ENCODE measurements at places on chromosomes 1 and 21.
A peak's percentile ranks its signal among the peaks of the same experiment; 100 is the strongest.

- DNase-seq, result no peak
Measured at GRCh38 chr1:182556279-182556678, 32.8 kb downstream of the RNASEL start.

- no peak for DNase-seq
Measured at GRCh38 chr1:178341261-178341956, 155.4 kb downstream of the CLEC20A start.

DNA sequence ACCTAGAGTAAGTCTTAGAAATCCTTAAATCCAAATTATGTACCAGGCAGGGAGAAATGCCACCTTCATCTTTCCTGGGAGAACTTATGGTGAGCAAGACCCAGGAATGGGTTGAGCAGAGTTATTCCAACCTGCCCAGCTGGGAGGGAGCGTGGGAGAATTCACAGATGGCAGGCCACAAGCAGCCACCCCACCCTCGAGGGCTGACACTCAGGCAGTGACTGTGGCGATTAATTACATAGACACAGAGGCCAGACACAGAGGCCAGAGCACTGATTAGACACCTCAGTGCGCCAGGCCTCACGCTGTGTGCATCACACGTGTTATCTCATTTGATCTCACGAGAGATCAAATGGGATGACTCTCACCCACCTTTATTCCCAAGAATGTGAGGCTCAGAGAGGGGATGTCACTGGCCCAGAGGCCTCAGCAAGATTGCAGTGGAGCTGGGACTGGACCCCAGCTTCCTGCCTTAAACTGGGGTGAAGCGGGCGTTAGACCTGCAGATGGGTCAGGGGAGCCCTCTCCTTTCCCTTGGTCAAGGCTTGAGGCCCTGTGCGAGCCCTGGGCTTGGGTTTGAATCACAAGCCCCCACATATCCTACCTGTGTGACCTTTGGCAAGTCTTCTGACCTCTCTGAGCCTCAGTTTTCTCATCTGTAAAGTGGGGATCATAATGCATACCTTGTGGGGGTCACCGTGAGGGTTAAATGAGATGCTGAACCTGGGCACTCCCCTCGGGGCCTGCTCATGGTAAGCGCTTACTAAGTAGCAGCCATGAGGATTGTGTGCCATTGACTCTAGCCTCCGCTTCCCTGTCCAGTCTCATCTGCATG is 28.8 kb upstream of the PADI4 start:
- DNase-seq, result no peak

- no peak for DNase-seq
Measured at GRCh38 chr21:31524140-31524539, 135.4 kb upstream of the SOD1 start.

DNA sequence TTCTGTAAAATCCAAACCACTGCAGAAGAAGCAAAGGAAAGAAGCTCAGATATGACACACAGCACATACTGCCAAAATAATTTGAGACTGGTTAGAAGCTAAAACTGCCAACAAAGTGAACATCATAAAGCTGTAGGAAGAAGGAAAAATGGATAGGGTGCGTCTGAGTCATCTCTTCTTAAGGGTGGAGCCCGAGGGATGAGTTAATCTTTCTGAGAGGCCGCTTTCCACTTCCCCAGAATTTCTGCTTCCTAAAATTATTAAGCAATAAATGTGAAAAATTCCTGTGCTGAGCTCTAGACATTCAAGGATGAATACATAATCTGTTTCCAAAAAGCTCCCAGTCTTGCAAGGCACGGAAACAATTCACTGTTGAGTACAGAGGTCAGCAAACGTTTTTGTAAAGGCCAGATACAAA is 20.1 kb downstream of the PPT1 start:
- DNase-seq, result no peak

- no peak for DNase-seq
Measured at GRCh38 chr1:213820362-213821149, 167.2 kb upstream of the PROX1 start.

DNA sequence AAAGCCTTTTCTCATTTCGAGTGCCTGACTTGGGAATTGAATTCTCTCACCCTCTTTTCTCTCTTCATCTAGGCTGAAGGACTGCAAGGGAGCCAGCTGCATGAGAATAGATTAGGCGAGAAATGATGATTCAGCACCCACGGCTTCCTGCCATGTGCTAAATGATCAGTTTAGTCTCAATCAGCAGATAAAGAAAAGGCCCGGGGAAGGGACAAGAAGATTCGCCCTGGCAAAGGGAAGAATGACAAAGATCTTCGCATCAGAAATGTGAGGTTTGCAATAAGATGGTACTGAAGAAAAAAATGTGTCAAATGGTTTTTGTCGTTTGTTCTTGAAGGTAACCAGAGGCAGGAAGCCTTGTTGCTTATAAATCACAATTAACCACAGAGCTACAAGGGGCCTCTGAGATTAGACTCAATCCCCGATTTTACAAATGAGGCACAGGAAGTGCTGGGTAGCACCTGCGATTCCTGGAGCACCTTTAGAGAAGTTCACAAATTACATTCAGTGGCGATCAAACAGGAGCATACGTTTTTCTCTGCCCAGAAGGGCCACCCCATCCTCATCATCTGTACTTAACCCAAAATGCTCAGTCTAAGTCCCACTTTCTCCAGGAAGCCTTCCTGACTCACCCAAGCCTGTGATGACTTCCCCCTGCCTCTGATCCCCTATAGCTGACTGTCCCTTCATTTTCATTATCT is 183.4 kb downstream of the ZNF281 start:
- DNase-seq, result no peak

DNA sequence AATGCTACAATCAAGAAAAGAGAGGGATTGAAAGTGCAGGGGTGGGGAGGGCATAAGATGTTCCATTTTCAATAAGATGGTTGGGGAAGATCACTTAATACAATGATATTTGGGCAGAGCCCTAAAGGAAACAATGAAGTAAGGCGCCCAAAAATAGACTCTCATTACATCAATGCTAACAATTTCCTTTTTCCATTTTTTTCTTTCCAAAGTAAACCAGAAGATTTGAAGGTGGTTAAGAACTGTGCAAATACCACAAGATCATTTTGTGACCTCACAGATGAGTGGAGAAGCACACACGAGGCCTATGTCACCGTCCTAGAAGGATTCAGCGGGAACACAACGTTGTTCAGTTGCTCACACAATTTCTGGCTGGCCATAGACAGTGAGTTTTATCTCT is 16.8 kb downstream of the IFNAR2 start:
- DNase-seq, result no peak

- DNase-seq, result no peak
Measured at GRCh38 chr1:64140596-64140995, 62.8 kb upstream of the UBE2U start.

DNA sequence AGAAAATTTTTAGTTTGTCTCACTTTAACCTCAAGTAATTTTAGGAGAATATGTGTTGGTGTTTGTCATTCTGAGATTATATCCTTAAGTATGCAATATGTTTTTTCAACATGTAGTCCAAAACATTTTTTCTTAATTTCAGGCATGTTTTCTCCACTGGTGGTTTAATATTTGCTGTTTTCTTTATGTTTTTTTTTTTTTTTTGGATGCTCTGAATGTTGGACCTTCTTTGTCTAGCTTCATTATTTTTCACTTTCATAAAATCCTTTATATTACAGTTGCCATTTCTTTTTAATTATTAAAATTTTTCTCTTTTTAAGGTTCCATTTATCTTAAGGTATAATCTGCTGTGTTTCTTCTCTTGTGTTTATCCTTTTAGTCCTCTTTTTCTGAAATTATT is 342.2 kb upstream of the DUSP10 start:
- DNase-seq, result no peak

GRCh38 chr1:42955311-42956063 is 3.2 kb downstream of the SLC2A1 start:
- DNase-seq, result no peak

GRCh38 chr1:33996281-33996680 is 132.4 kb downstream of the HMGB4 start:
- peak; percentile 15 for DNase-seq

GRCh38 chr21:26624983-26625519 is 52.0 kb upstream of the CYYR1 start:
- DNase-seq, result no peak

- DNase-seq, result no peak
Measured at GRCh38 chr21:36710729-36711048, 11.8 kb downstream of the SIM2 start.

GRCh38 chr1:197787056-197787455 is 11.8 kb upstream of the DENND1B start:
- no peak for DNase-seq

- no peak for DNase-seq
Measured at GRCh38 chr1:240031414-240031813, 60.3 kb upstream of the FMN2 start.

GRCh38 chr1:183975651-183976050 is 61.9 kb downstream of the COLGALT2 start:
- DNase-seq, result no peak

GRCh38 chr1:156493742-156494141 is 6.8 kb downstream of the MEF2D start:
- no peak for DNase-seq

- DNase-seq, result no peak
Measured at GRCh38 chr1:41674522-41674921, 190.0 kb upstream of the EDN2 start.

DNA sequence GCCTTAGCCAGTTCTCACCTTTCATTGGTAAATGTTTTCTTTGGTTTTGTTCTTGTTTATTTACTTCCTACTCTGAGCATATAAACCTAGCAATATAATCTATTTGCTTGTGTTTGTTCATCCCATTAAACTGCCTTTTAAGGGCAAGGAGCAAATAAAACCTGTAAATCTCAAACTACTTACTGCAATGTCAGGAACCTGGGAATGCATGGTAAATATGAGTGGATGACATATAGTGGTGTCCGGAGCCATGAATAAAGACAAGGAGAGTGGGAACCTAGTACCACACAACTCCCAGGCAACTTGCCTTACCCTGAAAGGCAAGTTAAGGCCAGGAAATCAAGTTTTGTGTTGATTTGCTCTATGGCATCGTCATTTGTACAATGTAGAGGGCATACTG is 1133.7 kb upstream of the NCAM2 start:
- no peak for DNase-seq

- no peak for DNase-seq
Measured at GRCh38 chr1:115475252-115475651, 137.2 kb upstream of the NGF start.

- DNase-seq, result no peak
Measured at GRCh38 chr1:232764458-232765251, 40.6 kb upstream of the MAP10 start.

DNA sequence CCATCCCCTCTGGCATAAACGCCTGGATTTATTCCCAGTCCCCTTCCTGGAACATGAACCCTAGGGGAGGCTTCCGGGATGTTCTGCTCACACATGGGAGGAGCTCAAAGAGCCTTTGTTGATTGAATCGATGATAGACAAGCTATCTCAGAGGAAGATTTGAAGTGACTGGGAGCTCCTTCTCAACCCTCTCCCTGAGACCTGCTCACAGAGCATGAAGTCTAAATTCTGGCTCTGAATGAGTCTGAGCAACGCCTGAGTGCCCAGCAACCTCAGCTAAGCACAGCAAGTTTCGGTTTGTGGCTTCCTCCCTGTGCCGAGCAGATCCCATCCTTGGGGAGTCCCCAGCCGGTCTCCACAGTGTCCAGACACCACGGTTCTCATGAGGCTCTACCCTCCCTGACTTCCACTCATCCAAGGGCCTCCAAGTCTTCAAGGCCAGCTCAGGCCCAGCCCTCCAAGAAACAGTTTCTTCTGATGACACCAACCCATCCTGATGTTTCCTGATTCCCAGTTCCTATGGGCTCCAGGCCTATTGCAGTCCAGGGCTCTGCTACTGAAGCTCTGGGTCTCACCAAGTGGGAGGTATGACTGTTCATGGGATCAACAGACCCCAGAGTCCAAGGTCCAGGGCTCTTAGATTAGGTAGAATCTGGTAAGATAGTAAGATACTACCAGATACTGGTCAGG is 190.8 kb downstream of the DYRK1A start:
- no peak for DNase-seq

DNA sequence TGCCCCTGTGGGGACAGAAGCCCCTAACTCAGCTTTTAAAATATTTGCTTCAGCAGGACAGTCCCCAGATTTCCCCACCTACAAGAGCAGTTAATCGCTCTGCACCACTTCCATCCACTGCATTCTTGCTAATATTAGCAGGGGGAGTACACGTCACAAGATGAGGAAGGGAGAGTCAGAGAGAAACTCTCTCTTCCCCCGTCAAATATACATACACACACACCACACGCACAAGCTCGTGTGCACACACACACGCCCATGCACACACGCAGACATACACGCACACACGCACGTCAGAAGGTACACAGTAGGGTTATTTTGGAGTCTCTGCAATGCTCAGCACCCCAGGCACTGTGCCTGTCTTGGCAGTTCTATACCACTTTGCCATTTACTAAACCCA is 2.1 kb downstream of the CLCA1 start:
- DNase-seq, result no peak

GRCh38 chr1:110002695-110003094 is 18.1 kb downstream of the AHCYL1 start:
- DNase-seq, result no peak

DNA sequence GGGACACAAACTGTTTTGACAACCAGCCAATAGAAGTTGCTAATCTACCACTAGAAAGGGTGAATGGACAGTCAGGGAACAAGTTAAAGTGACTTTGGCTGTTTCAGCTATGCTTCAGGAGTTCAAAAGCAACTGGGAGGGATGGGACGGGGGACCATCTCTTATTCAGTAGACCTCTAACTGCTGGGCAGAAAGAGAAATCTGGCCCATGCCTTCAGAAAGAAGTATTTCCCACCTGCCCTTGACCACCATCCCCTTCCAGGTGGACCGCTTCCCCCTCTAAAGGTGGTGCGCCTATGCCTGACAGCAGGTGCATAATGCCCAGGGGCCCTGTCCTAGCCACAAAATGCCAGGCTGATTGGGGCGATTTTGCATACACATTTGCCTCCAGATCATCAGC is 5.2 kb downstream of the ITPKB start:
- DNase-seq, result no peak

GRCh38 chr1:187409341-187409740 is 580.6 kb downstream of the PLA2G4A start:
- no peak for DNase-seq

- DNase-seq, result no peak
Measured at GRCh38 chr1:8448911-8449661, 131.2 kb downstream of the SLC45A1 start.

- DNase-seq, result no peak
Measured at GRCh38 chr1:1806890-1807289, 28.6 kb upstream of the NADK start.

- DNase-seq, result no peak
Measured at GRCh38 chr1:45329445-45329844, 2.8 kb downstream of the HPDL start.

- no peak for DNase-seq
Measured at GRCh38 chr1:173422456-173422976, 54.6 kb upstream of the PRDX6 start.

DNA sequence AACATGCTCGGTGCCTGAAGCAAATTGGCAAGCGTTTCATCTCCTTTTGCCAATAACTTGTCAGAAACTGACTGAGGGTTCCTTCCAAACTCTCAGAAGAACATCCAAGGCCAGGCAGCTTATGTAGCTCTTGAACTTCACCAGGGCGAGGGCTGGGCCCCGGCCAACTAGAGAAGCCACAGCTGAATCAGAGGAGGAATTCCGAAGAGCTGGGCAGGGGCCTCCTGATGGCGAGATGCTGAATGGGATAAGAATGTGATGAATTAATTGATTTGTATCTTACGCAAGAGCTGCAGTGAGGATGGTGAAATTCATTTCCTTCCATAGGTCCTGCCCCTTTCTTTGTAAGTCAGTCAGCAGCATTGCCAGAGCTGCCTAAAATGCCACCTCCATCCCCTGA is 345.8 kb downstream of the KIF26B start:
- no peak for DNase-seq
